ENCODE measurements at places on chromosomes 13 and 19. TPM values are rescaled to one million over a fixed set of nuclear protein-coding genes. Genes with fewer than 3 reads are reported as not detected.

CKM gene
- total RNA-seq, result not detected

SIGLEC14 gene
- not detected for total RNA-seq

DEDD2 gene
- total RNA-seq, result 78.3 TPM

DAND5 gene
- 0.47 TPM for total RNA-seq

DNA sequence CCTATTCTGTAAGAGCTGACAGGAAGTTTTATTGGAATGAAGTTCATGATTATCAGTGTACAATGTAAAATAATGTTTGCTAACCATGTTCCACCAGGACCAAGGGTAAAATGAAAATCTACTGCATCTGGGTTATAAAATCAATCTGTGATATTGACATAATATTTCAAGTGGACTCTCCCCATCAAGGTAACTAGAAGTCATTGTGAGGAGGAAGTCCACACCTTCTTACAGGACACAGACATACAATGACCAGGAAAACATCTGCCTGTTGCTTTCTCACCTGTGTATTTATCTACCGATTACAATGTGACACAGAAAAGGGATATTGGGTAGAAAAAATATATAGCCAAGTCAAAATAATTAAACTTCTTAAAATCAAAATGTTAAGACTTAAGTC lies 140.7 kb upstream of the RFC3 start:
- no peak for DNase-seq

DNA sequence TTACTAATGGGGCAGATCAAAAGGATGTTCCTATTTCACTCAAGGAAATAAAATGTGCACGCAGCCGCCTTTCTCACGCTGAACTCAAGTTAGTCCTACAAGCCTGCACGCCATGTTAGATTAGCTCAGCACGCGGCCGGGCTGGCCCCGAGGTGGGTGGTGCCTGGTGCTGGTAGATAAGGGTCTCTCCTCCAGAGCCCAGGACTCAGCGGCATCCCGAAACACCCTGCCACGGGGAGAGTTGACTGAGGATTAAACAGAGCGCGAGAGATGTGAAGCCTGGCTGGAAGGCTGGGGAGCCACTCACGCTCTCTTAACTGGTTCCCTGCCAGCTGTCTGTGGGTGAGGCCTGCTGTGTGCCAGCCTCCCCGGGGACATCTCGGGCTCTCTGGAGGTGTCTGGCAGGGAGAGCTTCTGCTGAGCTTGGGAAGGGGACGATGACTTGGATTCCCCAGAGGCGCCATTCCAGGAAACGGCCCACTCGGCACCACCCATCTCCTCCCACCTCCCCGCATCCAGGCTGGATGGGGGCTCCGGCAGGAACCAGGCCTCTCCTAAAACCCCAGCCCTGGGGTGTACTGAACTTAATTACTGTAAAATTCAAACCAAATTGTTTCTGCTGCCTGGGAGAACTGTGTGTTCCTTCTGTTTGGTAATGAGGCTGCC lies 122.2 kb downstream of the KDM4B start:
- DNase-seq, result no peak

- no peak for DNase-seq
Measured at GRCh38 chr13:22486490-22486889, 694.3 kb upstream of the SGCG start.

- DNase-seq, result no peak
Measured at GRCh38 chr13:92951273-92951890, 275.2 kb upstream of the GPC6 start.

All from Calu3 (cell line).